Fibroblast of skin of left quadriceps (primary cell): ENCODE measurements at places on chromosomes 12 and 14.

- no peak for DNase-seq
Observed at GRCh38 chr12:120406553-120406952, 31.4 kb upstream of the COX6A1 start.

DNA sequence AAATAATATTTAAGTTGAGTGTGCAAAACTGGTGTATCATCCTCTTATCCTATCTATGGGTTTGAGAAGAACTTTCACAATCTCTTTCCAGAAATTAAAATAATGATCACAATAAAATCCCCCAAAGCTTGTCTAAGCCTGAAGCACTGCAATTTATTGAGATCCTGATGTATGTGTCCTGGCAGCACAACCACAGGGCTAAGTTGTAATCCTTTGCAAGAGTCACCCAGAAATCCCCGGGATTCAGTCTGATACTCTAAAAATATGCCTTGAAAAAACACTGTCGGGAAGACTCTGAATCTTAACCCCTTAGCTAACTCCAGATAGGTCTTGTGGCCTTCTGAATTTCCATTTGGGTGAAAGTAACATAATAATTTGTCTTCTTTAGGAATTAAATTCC is 40.3 kb upstream of the STXBP6 start:
- no peak for DNase-seq

DNA sequence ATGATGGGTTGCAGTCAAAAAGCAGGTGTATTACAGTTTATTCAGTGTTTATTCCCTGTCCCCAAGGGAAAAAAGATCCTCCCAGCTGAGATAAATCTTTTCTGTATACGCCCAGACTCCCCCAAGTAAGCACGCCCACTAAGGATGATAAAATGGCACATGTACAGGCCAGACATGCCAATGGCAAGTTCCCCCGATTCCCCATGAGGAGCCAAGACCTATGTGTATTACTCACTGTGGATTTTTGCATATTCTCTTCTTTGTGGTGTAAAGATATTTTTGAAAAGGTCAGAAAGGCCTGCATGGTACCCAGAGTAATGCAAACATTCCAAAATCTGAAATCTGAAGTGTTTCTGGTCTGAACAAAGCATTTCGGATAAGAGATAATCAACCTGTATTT is 22.2 kb downstream of the NR2C1 start:
- DNase-seq: no peak

- DNase-seq: no peak
Observed at GRCh38 chr14:104266631-104267575, 128.5 kb downstream of the KIF26A start.

DNA sequence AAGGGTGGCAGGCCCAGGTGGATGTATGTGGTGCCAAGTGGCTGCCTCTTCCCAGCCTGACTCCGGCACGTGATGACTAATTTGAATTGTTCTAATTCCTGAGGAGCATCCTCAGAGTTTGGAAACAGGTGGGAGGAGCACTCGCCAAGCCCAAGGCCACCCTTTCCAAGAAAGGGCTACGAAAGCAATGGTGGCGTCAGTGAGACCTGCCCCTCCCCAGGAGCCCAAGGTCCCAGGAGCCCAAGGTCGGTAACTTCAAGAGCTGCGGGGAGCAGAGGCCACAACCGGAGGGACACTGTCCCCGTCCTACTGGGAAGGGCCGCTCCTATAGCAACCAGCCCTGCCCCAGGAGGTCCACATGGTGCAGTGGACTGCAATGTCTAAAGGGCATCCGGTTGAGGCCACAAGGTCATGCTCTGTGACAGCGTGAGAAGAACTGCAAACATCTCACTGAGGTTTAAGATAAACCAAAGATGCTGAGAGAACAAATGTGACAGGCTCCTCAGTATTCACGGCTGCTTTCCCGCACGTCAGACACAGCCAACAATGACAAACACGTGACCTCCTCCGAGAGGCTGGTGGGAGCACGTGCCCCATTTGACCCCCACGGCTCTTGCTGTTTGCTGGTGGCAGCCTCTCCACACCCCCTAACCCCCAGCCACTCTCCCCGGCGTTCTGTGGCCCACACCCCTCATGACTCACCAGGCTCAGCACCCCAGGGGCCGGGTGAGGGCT is 79.6 kb downstream of the ITPK1 start:
- DNase-seq: no peak

GRCh38 chr14:24613747-24614146 is 4.3 kb upstream of the GZMH start:
- DNase-seq: no peak

DNA sequence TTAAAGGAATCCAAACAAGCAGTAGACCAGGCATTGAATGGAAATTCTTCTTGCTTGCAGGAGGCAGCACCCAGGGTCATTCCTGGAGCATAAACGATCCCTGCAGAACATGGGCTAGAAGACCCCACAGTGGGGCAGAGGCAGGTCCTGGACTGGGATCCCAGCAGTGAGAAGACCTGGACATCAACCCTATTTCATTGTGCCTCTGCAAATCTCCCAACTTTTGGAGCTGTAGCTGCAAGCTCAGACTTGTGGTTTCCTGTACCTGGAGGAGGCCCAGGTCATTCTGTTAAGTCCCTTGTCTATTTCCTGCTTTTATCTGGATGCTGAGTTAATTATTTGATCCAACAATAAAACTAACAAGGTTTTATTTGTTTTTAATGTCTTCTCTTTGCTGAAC is 61.7 kb downstream of the CALM1 start:
- no peak for DNase-seq

DNA sequence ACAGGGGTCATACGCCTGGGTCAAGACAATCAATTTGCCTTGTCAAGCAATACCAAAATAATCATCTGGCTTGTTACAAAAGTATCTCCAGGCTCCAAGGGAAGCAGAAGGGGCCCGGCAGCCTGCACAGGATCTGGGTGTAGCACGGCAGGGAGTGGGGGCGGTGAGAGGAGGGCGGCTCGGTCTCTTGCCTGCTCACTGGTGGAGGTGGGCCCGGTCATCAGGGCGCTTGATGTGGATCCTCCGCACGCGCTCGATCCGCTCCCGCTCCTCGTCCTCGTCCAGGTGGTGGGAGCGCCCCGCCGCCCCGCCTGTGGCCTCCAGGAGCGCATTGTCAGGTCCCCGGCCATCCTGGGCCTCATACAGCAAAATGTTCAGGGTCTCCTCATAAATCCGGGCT is 25.7 kb downstream of the KCTD10 start:
- no peak for DNase-seq
